ENCODE measurements at places on chromosomes 2 and 18.

DNA sequence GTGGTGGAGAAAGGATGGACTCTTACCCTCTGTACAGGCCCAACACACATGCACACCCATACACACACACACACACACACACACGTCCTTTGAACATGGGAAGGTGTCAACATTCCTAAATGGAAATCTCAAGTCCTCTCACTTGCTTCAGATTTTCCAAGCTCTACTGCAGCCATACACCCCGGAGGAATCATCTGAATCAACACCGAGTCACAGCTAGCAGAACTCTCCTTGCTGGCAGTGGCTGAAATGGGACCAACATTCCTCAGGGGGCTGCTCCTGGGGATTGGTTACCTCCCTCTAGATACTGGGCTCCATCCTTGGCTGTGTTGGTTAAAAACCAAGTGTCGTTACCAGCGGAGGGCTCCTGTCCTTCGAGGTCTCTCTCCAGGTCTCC is 112.7 kb downstream of the BCL11A start:
- ATAC-seq, result no peak

GRCh38 chr18:47931718-47932103 is 1.3 kb upstream of the SMAD2 start:
- ATAC-seq, result no peak

- ATAC-seq, result no peak
These were observed 65.0 kb upstream of the LRATD1 start for GRCh38 chr2:14567561-14567960.

GRCh38 chr2:127581050-127581345 is 45.5 kb downstream of the MYO7B start:
- ATAC-seq, result no peak

DNA sequence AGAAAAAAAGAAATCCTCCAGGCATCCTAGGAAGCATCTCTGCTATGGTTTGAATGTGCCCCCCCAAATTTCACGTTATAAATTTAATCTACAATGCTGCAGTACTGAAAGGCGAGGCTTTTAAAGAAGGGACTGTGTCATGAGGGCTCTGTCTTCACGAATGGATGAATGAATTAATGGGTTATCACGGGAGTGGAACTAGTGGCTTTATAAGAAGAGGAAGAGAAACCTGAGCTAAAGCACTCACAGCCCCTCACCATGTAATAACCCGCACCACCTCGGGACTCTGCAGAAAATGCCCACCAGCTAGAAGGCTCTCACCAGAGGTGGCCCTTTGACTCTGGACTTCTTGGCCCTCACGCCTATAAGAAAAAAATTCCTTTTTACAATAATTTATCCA is 27.6 kb downstream of the RNU4ATAC start:
- peak; percentile 78 for ATAC-seq

GRCh38 chr2:230335461-230335863 is 8.5 kb downstream of the SP140L start:
- no peak for ATAC-seq

DNA sequence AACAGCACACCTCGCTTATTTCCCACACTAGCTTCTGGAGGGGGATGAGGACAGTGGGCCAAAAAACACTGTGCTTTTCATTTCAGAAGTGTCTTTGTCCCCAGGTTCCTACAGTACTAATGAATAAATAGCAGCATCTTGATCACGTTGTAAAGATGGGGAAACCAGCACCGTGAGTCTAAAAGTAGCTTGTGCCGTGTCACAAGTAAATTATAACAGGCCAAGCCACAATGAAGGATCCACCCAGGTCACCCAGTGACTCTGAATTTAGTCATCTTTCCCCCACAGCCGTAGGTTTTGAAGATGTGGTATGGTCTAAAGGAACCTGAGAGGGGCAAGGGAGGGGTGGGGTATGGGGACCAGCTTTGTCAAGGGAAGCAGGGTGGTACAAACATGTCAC is 8.8 kb downstream of the FZD7 start:
- ATAC-seq, result no peak

GRCh38 chr2:230124757-230125431 is 56.2 kb upstream of the SLC16A14 start:
- ATAC-seq, result peak; percentile 82

DNA sequence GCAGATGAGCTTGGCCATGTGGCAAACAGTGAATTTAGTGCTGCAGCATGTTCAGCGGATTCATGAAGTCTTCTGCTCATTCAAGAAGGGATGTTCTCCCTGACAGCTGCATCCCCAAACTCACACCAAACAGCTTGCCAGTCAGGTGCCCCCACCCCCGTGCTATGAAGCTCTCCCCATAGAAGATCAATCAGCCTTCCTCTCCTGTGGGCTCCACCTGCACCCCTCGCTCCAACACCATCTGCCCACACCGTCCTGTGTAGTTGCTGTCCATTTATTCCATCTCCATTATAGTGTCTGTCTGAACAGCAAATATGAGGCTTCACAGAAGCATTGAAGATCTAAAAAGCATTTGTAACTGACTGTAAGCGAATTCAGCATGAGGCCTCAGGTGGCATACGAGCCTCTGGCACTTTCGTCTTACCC is 218.9 kb downstream of the BCL2 start:
- ATAC-seq, result no peak

DNA sequence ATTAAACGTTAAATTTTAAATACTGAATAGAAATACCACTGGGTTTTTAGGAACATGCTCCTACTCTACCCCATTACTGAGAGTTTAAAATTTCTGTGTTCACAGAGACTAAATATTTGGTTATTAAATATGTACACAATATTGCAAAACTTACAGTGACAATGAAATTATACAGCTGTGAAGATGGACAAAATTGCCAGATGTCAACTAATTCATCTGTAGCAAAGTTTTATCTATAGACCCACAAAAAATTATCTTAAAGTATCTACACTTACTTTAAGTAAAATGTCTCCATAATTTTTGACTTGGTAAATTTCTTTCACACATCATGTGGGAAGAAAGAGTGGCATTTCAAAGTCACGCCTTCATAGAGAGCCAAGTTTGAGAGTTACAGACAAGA is 213.1 kb downstream of the CD226 start:
- no peak for ATAC-seq

DNA sequence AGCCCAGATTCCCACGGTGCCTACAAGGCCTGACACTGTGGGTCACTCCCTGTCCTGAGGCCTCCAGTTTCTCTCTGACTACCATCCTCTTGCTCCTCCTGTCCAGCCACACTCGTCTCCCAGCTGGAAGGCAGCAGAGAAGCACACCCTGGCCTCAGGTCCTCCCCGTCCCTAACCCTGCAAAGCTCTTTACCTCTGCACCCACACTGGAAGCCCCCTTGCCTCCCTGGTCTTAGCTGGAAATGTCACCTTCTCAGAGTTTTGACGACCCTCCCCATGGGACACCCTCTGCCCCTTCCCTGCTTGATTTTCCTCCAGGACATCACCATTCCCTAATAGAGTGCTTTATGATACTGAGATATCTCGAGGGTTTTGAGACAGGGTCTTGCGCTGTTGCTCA is 10.6 kb downstream of the RNU2-63P start:
- ATAC-seq, result no peak

DNA sequence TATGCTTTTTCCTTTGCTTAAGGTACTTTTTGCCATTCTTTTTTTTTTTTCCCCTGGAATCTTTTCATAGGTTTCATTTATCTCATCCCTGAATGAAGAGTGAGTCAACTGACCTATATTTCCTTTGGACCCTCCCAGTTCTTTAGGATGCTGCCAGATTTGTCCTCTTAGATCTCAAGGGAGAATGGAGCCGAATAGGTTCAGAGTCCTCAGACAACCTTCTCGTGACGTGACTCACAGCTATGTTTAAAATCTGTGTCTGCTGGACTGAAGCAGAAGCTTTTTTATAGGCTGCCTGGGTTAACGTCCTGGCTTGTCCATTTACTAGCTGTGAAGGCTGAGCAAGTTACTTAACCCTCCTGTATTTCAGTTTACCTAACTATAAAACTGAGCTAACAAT is 358.6 kb downstream of the DLGAP1 start:
- no peak for ATAC-seq

- ATAC-seq, result no peak
These were observed 29.6 kb upstream of the FOSL2 start for GRCh38 chr2:28362991-28363521.

DNA sequence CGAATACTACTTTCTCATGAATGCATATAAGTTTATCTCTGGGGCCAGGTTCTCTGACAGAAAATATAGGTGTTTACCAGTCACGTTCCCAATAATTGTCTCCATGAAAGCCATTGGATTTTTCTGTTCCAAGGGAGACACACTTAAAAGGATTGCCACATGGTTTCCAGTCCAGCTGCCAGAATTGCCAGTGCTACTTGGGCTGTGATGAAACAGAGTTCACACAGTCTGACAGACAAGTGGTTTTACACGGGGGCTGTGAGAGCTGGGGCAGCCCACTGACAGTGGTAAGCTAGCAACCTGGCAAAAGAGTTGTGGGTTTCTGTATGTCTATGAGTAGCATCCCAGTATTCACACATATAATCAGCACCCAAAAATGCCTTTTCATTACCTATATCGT is 27.7 kb upstream of the ATRAID start:
- no peak for ATAC-seq

DNA sequence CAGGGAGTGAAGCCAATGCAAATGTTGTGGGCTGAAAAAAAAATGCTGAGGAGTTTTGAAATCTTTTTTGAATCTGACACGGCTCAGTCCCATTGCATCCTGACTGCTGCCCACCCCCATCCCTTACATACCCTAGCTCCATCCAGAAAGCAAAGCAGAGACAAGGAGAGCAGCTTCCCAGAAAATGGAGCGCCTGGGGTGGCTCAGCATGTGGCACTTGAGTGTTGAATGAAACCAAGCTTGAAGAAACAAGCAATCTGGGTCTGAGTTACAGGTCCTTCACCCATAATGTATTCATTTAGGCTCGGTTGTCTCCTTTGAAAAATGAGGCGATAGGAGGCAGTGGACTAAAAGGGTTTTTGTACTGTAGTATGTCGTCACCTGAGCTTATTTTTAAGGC is 244.2 kb upstream of the ACVR2A start:
- ATAC-seq, result no peak

- no peak for ATAC-seq
These were observed 17.3 kb downstream of the CDH20 start for GRCh38 chr18:61350578-61350977.

GRCh38 chr2:109482361-109482861 is 131.4 kb downstream of the SEPTIN10 start:
- ATAC-seq, result no peak

GRCh38 chr2:127670055-127670956 is 5.0 kb downstream of the LIMS2 start:
- no peak for ATAC-seq

- ATAC-seq, result peak; percentile 71
These were observed at the start of gene CLASP1 for GRCh38 chr2:121649149-121649595. Gene CLASP1, minus strand, starts transcription at chr2:121649462. Its CDS starts 43,567 bp downstream, at chr2:121605895.

DNA sequence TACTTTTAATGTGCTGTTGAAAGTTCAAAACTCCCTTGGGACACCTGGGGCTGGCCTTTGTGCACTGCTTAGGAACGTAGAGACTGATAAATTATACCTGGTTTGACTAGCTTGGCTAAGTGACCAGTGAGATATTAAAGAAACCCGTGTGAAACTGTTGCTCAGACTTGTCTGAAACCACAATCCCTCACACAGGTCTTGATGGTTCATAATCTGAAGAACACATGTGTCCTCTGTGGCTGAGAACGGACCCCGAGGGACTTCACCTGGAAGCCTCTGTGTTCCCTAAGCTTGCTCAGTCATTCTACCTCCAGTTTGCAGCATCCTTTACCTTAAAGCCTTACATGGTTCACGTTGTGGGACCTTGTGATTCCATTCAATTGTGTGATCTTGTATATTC is 218.8 kb downstream of the CBLN2 start:
- peak; percentile 16 for ATAC-seq

DNA sequence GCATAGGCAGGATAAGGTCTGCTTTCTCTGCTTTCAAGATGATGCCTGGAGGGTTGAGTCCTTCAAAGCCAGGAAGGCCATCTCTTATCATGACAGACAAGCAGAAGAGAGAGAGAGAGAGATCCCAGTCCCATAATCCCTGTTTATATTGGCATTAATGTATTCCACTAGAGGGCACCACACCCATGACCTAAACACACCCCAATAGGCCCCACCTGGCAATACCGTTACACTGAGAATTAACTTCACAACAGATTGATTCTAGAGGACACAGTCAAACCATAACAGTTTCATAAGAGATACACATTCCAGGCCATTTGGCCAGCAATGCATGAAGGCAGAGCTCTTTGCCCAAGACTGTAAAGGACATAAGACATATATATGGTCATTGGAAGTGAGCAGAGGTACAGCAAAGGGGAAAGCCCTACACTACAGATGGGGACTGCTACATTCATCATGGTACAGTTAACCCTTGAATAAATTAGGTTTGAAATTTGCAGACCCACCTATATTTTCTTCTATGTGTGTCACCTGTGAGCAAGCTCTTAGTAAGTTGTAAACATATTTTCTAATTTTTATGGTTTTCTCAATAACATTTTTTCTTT is 1516.1 kb downstream of the RPIA start:
- ATAC-seq, result peak; percentile 64

- ATAC-seq, result no peak
These were observed 2.0 kb downstream of the RAPH1 start for GRCh38 chr2:203532957-203533658.

- ATAC-seq, result peak; percentile 68
These were observed 48.2 kb downstream of the LONRF2 start for GRCh38 chr2:100274076-100274475.

GRCh38 chr2:234003972-234004617 is 46.4 kb upstream of the SPP2 start:
- no peak for ATAC-seq

DNA sequence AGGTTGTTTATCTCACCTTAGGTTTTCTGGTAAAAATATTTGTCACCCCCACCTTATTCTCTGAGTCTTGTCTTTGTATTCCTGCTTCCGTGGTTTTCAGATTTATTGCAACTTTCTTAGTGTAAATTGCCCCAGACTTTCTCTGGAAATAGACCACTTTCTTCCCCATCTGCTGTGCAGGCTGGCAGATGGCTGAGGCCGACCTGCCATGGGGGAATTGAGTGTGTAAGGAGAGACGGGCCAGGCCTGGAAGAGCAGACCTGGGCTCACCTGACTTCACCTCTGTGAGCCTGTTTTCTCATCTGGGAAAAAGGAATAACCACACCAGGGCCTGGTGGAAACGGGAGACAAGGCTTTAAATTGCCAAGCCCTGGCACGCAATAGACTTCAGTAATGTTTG is 44.9 kb downstream of the ACKR3 start:
- no peak for ATAC-seq

All from stimulated activated memory B cell treated with anti-CD40 and anti-IgM and Interleukin-4, amounts not matched to agents 10 μg/mL and 1 μg/mL and 100 μg/mL, for 72 hours (primary cell).